K562 (cell line): ENCODE measurements at places on chromosomes 2 and 18. TPM values are rescaled to one million over a fixed set of nuclear protein-coding genes. Genes with fewer than 3 reads are reported as not detected.

DNA sequence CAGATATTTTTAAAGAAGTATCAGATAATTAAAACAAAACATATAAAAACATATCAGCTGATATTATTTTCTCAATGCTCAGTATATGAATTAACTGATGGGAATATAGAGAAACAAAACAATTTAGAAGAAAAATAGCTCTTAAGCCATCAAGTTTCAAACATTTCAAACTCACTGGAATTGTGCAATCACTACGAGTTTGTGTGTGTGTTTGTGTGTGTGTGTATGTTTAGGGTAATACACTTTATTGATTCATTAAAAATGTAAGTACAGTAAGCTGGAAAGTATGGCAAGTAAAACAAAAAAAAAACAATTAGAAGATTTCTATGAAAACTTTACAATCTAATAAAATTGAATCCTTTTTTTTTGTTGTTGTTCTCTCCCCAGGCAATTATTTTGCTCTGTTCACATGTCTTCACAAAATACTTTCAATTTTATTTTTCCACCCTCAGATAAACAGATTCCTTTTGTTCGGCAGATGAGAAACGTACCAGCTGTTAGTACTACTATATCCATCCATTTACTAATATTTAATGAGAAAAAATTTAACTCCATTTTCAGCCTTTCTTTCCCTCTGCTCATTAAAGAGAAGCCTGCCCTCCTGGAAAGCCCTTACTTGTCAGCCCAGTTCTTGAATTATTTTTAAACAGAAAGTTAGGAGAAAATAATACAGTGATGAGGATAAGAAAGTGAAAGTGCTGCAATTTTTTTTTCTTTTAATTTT lies 87.6 kb downstream of the SLC8A1 start:
- no peaks in the 10 kb centered on the region for H3K4me1 ChIP-seq
- no peak overlapping the region for H3K4me3 ChIP-seq
- DNase-seq: no peak
- H3K36me3 ChIP-seq: no peaks in the 10 kb centered on the region
- H3K27ac ChIP-seq: no peak overlapping the region

DNA sequence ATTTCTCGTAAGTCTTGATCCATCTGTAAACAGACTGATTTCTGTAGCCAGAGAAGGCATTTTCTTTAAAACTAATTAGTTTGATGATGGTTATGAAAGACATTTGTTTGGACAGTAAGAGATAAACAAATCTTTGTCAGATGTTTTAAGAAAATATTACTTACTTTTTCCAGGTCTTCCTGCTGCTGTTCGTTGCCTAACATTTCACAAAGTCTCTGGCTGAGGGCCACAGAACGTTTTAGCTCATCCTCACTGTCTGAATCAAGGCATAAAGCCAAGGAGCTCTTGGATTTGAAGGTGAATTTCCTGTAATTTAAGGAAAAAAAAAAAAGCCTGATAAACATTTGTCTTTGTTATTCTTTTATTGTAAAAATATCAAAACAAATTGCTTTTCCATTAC lies 57.8 kb downstream of the VIL1 start:
- no peak overlapping the region for H3K27ac ChIP-seq
- no peak for DNase-seq
- H3K27me3 ChIP-seq: no peaks in the 10 kb centered on the region
- H3K36me3 ChIP-seq: peaks cover 73% of the 10 kb centered on the region

Gene FRZB
- polyA plus RNA-seq: 0.03 and 0.05 TPM in 2 replicates

- no peak overlapping the region for H3K4me3 ChIP-seq
- no peak for DNase-seq
- no peaks in the 10 kb centered on the region for H3K36me3 ChIP-seq
- no peaks in the 10 kb centered on the region for H3K4me1 ChIP-seq
- peaks cover 13% of the 10 kb centered on the region for H3K27me3 ChIP-seq
Measured at GRCh38 chr18:59456657-59457056, 97.6 kb upstream of the LMAN1 start.

- no peaks in the 10 kb centered on the region for H3K27me3 ChIP-seq
- peak; percentile 74 for DNase-seq
- H3K4me3 ChIP-seq: peak overlapping the region; percentile 60
- peaks cover 17% of the 10 kb centered on the region; the same call in 1 of the 3 replicates for H3K36me3 ChIP-seq
Measured at GRCh38 chr2:238231251-238231793, 8.5 kb downstream of the HES6 start.

DNA sequence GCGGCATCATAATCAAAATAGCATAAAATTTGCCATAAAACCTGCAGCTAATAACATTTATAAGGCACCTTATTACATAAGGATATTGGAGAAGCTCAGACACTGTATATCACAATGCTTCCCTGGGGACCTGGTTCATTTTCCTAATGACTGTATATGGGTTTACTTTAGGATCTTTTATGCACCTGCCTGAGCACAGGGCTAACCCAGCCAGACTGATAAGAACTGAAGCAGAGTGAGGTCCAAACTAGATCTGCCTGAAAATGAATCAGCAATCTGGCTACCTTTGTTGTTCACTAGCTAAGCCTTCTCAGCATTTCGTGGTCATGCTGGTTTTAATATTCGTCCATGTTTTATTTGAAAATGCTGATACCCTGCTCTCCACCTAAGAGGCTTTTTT lies 1922.3 kb upstream of the CELF4 start:
- no peaks in the 10 kb centered on the region for H3K27me3 ChIP-seq
- no peak overlapping the region for H3K27ac ChIP-seq
- no peak overlapping the region for H3K4me3 ChIP-seq
- H3K4me1 ChIP-seq: no peaks in the 10 kb centered on the region
- no peaks in the 10 kb centered on the region for H3K36me3 ChIP-seq

- no peak for DNase-seq
- H3K36me3 ChIP-seq: no peaks in the 10 kb centered on the region
- no peak overlapping the region for H3K27ac ChIP-seq
- H3K27me3 ChIP-seq: peaks cover 2% of the 10 kb centered on the region; the same call in 1 of the 3 replicates
Measured at GRCh38 chr2:172821370-172822338, 86.0 kb downstream of the RAPGEF4 start.

Gene OTOS
- polyA plus RNA-seq: not detected in 2 replicates

DNA sequence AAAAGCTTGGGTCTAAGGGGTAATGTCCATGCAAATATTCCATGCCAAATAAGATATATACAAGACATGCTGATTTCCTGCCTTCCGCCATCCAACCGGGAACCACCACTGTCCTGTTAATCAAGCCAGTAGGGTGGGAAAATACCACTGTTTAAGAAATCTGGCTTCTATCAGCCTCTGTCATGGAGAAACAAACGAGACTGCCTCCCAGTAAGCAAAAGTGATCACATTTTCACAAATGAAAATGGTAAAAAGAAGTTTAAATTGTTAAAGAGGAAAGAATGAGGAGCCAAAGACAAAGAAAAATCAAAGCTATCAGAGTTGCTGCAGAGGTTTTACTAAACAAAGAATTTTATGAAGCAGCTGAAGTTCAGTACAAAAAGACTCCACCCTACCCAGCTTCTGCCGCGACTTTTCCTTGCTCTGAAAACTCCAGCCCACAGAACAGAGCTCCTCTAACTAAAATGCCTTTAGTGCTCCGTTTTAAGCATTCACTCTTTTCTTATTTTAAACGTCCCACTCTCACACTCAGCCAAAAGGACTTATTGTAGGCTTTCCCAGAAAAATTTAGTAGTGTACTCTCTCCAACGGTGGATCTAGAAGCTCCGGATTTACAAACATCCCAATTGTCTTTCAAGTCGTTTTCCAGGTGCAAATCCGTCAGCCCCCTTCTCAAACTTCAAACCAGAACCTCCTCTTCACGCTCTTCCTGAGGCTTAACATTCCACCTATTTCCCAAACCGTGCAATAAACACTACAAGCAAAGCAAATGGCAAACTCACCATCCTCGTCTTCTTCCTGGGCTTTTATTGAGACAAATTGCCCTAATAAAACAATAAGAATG lies 613 bp downstream of the COL5A2 start:
- H3K36me3 ChIP-seq: no peaks in the 10 kb centered on the region
- H3K27ac ChIP-seq: no peak overlapping the region
- H3K4me1 ChIP-seq: no peaks in the 10 kb centered on the region
- no peak for DNase-seq
- H3K27me3 ChIP-seq: no peaks in the 10 kb centered on the region
- H3K4me3 ChIP-seq: no peak overlapping the region

DNA sequence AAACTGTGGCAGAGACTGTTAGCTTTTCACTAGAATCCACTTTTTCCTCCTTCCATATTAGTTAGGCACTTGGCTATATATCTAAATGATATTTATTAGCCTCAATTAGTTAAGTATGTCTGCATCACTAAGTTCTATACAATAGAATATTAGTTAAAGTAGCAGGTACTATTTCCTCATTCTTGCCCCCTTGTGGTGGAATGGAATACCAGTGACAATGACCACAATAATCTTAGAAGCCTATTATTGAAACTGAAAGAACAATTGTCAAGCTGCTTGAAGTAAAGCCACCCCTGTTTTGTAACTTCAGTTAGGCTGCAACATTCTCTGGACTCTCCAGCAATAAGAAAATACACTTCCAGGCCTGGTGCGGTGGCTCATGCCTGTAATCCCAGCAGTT lies 476.3 kb upstream of the VWC2L start:
- H3K4me3 ChIP-seq: no peak overlapping the region
- no peaks in the 10 kb centered on the region for H3K4me1 ChIP-seq
- no peak overlapping the region for H3K27ac ChIP-seq
- no peaks in the 10 kb centered on the region for H3K27me3 ChIP-seq
- no peaks in the 10 kb centered on the region for H3K36me3 ChIP-seq
- DNase-seq: no peak

- no peaks in the 10 kb centered on the region; the same call in 2 of the 3 replicates for H3K36me3 ChIP-seq
- no peak for DNase-seq
- H3K4me3 ChIP-seq: no peak overlapping the region
- no peaks in the 10 kb centered on the region for H3K27me3 ChIP-seq
- H3K27ac ChIP-seq: no peak overlapping the region
Measured at GRCh38 chr2:121483846-121484245, 46.8 kb upstream of the RNU4ATAC start.

Gene RGPD5
- polyA plus RNA-seq: 0.68 and 1.1 TPM in 2 replicates

Gene ZNF513
- 9.7 and 13.6 TPM in 2 replicates for polyA plus RNA-seq

Gene RNASEH1
- polyA plus RNA-seq: 46.8 and 47.9 TPM in 2 replicates

DNA sequence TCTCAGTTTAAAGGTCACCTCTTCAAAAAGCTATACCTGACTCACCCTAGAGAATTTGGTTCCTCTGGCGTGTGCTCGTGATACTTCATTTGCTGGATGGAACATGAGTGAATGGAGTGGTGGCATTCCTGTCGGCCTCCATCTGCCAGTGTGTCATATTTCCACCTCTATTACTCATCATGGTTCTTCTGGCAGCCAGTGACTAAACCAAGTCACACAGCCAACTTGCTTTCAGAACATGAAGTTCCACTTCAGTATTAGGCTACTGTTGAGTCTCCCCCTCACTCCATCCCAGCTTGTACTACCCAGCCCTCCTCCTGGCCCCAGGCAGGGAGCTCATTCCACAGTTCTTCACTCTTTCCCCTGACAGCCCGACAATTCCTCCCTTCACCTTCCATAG lies 169.8 kb downstream of the MREG start:
- H3K4me1 ChIP-seq: no peaks in the 10 kb centered on the region; the same call in 2 of the 3 replicates
- H3K27ac ChIP-seq: no peak overlapping the region
- DNase-seq: no peak

DNA sequence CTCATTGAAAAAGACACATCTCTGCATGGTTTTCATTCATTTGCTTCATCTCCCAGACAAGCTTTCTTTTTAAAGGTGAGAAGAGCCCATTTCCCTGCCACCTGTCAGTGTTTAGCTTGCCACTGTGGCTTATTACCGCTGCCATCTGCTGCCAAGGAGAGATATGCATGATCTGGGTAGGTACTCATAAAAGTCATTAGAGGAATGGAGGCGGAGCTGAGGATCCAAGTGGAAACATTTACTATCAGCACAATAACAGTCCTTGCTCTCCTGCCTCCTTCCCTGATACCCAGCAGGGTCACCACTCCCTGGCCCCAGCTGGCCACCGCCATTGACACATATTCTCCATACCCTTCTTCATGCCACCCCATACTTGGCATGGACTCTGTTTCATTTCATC lies 390.4 kb downstream of the TSN start:
- H3K4me1 ChIP-seq: no peaks in the 10 kb centered on the region
- H3K36me3 ChIP-seq: no peaks in the 10 kb centered on the region
- no peak overlapping the region for H3K27ac ChIP-seq
- no peak for DNase-seq

DNA sequence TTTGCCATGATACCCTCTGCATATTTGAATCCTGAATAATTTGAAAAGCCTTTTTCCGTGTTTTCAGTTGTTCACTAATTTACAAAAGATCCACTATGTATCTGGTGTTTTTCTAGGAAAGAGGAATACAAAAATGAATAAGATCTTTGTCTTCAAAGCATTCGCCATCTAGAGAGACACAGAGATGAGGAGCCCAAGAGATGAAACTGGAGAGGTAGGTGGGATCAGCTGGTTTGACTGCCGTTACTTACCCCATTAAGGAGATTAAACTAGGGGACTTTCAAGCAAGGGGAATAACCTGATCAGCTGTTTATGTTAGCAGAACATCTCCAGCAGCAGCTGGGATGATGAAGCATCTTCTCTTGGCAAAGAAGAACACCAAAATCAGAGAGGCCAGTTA lies 150.2 kb upstream of the SATB2 start:
- no peak overlapping the region for H3K27ac ChIP-seq
- no peak for DNase-seq
- H3K36me3 ChIP-seq: no peaks in the 10 kb centered on the region
- H3K4me1 ChIP-seq: no peaks in the 10 kb centered on the region; the same call in 2 of the 3 replicates
- H3K4me3 ChIP-seq: no peak overlapping the region

- no peak overlapping the region for H3K27ac ChIP-seq
- no peaks in the 10 kb centered on the region for H3K36me3 ChIP-seq
- H3K27me3 ChIP-seq: no peaks in the 10 kb centered on the region; the same call in 2 of the 3 replicates
- peaks cover 12% of the 10 kb centered on the region for H3K4me1 ChIP-seq
- H3K4me3 ChIP-seq: peak overlapping the region; percentile 46; the same call in 1 of the 2 replicates
Measured at GRCh38 chr2:62457556-62457955, 48.4 kb downstream of the TMEM17 start.

DNA sequence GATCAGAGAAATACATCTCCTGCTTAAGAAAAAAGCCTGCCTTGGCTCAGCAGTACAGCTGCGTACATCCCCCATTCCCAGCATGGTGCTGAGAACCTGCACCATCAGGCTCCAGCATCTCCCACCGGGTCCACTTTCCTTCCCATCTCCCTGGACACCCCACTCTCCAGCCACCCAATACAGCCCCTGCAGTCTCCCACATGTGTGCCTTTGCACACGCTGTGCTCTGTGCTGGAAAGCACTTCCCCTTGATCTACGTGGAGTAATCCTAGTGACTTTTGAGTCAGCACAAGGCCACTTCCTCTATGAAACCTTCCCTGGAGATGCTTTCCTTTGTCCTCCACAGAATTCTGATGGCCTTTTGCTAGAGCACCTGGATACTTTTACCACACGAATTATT lies 17.0 kb downstream of the STAT1 start:
- H3K27me3 ChIP-seq: no peaks in the 10 kb centered on the region
- peaks cover 90% of the 10 kb centered on the region for H3K36me3 ChIP-seq
- DNase-seq: no peak

DNA sequence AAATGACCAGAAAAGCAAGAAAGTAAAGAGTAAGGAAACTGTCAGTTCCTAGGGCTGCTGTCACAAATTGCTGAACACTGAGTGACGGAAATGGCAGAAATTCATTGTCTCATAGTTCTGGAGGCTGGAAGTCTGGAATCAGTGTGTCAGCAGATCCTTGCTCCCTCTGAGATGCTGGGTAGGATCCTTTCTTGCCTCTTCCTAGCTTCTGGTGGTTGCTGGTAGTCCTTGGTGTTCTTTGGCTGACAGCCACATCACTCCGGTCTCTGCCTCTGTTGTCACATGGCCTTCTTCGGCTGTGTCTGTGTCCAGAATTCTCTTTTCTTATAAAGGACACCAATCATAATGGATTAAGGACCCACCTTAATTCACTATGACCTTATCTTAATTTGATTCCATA lies 21.9 kb downstream of the PLEKHB2 start:
- H3K36me3 ChIP-seq: peaks cover 87% of the 10 kb centered on the region
- DNase-seq: no peak
- no peaks in the 10 kb centered on the region for H3K4me1 ChIP-seq
- H3K27ac ChIP-seq: no peak overlapping the region
- H3K4me3 ChIP-seq: no peak overlapping the region
